Common myeloid progenitor, CD34-positive (primary cell): ENCODE measurements at places on chromosomes 3 and 15.

GRCh38 chr15:63349156-63349555, 32.5 kb downstream of the CA12 start:
- DNase-seq = no peak

DNA sequence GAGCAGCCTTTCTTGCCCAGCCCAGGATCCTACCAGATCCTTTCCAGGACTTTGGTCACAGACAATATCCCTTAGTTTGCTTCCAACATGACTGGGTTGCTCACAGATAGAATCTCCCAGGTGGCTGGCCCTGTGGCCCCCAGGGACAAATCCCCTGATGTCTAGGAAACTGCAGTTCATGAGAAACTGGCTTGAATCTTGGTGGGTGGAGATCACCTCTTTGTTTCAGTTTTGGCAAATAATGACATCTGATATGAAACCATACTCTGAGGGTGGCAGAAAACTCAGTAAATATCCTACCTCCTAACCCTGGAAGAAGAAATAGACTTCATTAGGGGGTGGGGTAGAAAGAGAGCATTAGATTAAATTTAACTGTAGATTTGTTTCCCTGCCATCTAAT, 44.1 kb upstream of the PFN2 start:
- no peak for DNase-seq

- no peak for DNase-seq
Measured at GRCh38 chr3:196553551-196553950, 14.8 kb downstream of the WDR53 start.

- peak; percentile 39 for DNase-seq
Measured at GRCh38 chr3:108008931-108009639, 81.7 kb downstream of the CD47 start.

DNA sequence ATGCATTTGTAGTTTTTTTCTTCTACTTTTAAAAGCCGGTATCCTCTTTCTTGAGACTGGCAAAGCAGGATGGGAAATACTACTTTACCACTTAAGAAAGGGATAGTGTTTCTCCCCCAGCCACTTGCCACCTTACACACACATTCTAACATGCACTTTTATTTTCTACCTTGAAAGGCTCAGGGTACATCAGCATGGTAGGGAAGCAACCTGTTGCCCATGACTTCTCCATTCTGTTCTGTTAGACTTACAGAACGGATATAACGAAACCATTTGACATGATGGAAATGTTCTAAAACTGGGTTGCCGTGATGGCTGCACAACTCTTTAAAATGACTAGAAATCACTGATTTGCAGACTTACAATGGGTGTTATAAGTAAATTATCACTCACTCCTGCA, 405.5 kb downstream of the SHQ1 start:
- peak; percentile 62 for DNase-seq

DNA sequence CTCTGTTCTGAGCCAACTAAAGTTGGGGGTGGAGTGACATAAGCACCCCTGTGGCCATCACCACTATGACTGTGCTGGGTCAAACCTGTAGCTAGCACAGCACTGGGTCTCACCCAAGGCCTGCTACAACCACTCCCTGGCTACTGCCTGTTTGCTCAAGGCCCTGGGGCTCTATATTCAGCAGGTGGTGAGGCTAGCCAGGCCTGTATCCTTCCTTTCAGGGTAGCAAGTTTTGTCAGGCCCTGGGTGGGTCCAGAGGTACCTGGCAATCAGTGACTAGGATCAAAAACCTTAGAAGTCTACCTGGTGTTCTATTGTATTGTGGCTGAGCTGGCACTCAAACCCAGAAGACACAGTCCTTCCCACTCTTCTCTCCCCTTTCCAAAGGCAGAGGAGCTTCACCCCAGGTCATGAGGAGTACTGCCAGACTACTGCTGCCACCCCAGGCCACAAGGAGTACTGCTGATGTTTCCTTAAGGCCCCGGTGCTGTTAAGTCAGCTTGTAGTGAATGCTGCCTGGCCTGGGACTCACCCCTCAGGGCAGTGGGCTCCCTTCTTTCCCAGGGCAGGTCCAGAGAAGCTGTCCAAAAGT, 170.8 kb downstream of the IGSF11 start:
- DNase-seq = no peak

- DNase-seq = peak; percentile 63
Measured at GRCh38 chr3:119508172-119508845, 10.0 kb downstream of the TIMMDC1 start.

- DNase-seq = no peak
Measured at GRCh38 chr3:59535791-59536221, 486.0 kb upstream of the CFAP20DC start.

- no peak for DNase-seq
Measured at GRCh38 chr15:84681831-84682230, 23.8 kb upstream of the NMB start.

DNA sequence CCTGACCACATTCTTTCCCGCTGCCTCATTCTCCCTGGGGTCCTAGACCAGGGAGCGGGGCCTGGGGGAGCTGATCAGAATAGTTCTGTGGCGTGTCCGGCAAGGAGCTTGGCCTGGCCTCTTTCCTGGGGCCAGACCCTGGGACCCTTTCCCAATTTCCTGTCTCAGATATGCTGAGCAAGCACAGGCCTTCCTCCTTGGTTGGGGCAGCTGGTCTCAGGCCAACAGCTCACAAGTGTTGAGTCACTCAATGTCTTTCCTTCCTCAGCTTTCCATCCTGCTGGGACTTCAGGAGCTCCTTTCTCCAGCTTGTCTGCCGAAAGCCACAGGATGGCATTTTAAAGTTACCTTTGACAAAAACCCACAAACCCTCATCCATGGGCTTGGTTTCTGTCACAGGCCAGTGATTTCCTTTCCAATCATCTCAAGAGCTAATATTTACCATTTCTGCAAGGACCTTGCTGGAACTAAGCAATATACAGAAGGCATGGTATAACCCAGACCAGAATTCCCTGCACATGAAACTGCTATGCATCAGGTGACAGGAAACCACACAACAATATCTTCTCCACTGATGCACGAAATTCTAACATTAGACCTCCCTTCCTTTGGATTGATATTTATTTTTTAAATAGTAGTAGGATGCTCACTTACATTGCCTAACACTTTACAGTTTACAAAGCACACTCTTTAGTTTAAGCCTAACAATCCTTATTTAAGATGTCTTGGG, 19.5 kb upstream of the TIMP4 start:
- no peak for DNase-seq

GRCh38 chr3:11982341-11982941, 21.7 kb upstream of the SYN2 start:
- no peak for DNase-seq
